Amniotic stem cell (primary cell): ENCODE measurements at places on chromosomes 11 and 22.

DNA sequence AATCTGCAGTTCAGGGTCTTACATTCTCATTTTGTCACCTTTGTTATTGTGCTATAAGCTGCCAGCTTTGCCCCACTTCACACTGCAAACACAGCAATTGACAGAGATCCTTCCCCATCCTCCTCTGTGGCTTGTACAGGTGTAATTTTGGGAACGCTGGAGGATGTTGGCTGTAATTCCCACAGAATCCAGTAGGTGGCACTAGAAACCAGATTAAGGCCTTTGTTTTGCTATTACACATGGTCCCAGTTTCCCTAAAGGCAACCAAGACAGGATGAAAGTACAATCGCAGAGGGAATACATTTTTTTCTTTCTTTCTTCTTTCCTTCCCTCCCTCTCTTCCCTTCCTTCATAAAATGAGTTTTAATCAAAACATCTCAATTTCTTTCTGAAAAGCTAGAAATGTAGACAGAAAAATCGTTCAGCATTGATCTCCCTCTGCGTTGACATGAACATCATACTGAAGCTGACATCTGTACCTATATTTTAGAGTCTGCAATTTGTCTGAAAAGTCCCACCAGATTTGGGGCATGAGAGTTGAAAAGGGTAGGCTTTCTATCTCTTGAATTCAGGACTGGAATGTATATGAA is 21.3 kb upstream of the NELL1 start:
- peak; percentile 0 for DNase-seq

DNA sequence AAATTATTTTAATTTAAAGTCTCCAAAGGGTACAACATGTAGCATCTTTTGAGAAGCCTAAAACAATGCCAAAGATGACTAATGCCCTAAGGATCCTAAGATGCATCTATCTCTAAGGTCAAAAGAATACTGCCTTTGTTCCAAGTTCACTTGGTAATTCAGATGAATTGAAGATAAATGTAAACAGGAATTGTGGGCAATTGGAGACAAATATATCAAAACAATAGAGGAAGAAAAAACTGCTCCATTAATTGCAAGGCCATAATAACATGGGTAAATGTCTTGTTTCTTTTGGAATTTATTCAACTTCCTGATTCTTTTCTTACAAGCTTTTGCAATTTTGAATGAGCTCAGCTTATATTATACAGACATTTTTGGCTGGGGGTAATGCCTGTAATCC is 338.6 kb downstream of the TTC28 start:
- no peak for DNase-seq

GRCh38 chr22:46929046-46929709 is 166.7 kb downstream of the TBC1D22A start:
- no peak for DNase-seq

DNA sequence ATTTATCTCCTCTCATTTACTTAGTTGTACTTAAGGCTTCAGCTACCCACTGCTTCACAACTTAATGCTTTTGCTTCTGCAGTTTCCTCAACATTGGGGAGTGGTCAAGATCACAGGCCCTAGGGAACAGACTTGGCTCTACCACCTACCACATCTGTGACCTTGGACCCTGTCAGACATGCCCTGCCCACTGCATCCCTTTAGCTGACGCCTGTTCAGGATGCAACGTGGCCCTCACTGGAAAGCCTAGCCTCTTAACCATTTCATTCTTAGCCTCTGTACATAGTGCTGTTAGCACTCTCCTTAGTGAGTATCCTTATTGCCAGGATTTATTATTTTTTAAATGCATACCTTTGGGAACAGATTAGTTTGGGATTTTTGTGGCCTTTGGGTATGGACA is 34.4 kb downstream of the TNRC6B start:
- no peak for DNase-seq

DNA sequence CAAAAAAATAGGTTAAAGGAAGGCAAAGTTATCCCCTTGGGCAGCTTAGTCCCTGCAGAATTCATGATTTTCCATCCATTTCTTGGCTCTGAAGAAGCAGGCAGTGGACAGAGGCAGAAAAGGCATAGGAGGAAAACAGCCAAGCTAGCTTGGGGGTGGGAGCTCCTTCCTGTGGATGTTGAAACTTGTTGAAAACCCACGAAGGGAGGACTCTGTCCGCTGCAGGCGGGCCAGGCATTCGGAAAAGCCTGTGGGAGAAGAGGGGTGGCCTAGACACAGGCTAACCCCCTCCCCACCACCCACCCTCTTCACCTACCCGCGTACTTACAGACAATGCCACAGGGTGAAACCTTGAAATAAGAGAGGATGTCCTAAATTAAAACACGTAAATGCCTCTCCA is 72.1 kb downstream of the C22orf31 start:
- no peak for DNase-seq

DNA sequence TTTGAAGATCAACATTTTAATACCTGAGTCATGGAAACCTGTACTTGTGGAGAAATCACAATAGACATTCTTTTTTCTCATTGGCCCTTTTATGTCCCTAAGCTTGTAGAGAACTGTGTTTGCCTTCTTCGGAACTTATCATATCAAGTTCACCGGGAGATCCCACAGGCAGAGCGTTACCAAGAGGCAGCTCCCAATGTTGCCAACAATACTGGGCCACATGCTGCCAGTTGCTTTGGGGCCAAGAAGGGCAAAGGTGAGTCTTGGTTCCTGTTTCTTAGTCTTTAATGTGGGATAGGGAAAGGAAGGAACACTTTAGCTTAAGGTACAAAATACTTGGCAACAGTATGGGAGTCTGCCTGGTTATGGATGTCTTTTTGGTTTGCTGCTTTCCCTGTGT is 44.2 kb downstream of the CTNND1 start:
- no peak for DNase-seq

DNA sequence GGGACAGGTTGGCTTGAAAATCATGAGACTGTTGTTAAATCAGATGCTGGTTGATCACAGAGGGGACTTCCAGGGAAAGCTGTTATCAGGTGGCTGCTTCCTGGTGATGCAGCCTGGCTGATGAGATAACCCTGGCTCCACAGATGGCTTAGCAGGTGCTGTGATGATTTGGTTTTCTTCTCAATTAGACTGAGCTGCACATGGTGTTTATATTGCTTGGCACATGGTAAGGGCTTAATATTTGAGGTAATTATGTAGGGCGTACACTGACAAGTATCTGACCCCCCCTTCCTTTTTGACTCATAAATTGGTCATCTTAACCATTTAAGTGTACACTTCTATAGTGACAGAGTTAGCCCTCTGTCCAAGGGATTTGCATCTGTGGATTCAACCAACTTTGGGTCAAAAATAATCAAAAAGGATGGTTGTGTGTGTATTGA is 7.0 kb downstream of the RPS3 start:
- DNase-seq = no peak

DNA sequence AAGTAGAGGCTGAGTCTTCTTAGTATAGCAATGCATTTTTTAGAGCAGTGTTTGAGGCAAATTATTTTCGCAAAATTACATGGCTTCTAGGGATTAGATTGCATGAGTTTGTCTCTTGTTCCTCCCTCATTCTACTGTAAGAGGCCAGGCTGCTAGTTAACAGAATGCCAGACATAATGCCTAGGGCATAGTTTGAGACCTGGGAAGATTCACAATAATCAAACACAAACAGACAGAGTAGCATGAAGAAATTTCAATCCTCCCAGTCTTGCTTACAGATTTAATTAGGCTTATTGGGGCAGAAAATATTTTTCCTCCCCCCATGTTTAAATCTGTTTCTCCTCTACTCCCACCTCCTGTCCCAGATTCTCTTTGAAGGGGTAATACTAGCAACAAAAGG is 48.3 kb downstream of the ARHGEF12 start:
- DNase-seq = no peak

DNA sequence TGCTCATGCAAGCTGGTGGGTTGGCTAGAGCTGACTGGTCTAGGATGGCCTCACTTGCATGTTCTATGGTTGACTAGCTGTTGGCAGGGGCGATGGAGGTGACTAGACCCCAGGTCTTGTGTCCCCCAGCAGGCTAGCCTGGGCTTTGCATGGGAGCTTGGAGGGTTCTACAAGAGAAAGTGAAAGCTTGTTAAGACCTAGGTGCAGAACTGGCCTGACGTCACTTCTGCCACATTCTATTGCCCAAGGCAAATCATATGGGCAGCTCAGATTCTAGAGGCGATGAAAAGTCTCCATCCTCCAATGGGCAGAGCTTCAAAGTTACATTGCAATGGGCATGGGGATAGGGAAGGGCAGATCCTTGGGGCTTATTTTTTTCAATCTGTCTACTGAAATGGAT is 170.9 kb downstream of the MIAT start:
- no peak for DNase-seq

DNA sequence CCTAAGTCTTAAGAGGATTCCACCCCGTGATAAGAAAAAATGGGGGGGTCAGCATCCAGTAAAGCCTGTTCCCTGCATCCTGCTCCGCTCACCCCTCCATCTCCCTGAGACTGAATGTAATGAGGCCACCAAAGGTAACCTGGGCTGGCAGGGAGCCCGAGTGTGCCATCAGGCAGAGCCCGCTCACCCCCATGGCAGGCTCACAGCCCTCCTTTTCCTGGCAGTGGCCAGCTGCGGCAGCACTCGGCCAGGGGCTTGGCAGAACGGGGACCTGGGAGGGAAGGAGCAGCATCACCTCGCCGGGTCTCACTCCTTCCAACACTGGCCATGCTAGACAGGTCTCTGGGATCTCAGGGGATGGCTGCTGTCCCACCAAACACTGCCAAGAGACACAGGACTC is 64.4 kb downstream of the PRDM11 start:
- no peak for DNase-seq

DNA sequence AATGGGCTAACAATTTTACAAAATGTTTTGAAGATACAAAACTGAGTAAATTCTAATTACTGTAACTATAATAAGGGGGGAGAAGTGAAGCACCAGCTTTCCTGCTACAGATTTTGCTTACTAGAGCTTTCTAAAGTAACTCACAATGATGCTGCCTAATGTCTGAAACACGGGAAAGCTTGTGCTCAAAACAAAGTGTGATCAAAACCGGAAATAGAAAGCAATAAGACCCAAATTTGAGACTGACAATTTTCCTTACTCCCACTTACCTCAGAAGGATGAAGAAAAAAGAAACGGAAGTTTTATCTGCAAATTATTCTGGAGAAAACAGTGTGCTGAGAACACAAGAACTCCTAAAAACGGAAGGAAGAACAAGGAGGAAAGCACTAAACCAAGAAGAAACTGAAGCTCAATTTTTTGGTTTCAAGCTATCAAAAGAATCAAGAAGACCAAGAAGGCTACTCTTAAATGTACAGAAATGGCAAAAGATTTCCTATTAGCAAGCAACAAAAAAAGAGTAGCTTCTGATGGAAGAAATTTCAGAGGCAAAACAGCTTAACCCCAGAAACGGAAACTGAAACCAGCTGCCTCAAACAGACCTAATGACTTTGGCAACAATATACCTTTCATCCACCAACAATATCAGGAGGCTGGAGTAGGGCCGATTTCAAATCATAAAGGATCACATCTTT is 33.4 kb downstream of the AMBRA1 start:
- DNase-seq = no peak

DNA sequence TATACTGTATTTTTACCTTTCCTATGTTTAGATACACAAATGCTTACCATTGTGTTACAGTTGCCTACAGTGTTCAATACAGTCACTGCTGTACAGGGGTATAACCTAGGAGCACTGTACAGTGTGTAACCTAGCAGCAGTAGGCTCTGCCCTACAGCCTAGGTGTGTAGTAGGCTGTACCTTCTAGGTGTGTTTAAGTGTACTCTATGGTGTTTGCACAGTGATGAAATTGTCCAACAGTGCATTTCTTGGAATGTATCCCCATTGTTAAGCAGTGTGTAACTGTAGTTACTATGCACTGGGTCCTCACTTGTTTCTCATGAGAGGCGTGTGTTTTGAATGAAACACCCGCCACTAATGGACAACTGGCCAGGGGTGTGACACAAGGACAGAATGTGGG is 269.0 kb downstream of the OPCML start:
- DNase-seq = no peak

GRCh38 chr11:34546511-34547209 is 33.1 kb upstream of the ELF5 start:
- no peak for DNase-seq

DNA sequence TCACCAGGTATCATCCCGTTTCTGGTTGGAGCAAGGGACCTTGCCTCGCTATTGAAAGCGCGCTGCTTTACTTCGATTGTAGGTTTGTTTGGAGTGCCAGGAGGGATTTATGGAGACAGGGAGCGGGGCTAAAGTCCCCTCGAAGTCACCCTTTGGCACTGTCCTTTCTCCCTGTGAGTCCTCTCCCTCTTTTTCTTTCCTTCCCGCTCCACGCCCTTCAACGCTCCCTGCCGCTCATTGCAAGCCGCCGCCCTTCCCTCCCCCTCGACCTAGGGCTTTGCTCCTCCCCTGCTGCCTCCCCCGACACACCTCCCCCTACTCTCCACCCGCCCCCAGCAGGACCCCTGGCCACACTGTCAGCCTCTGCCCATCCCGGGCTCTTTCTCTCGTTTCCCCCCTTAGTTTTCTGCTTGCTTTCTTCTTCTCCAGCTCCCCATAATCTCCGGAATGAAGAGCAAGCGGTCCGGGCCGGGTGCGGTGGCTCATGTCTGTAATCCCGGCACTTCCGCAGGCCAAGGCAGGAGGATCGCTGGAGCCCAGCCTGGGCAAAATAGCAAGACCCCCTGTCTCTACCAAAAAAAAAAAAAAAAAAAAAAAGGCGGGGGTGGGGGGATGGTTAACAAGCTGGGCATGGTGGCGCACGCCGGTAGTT is 41.0 kb downstream of the AHNAK start:
- DNase-seq = no peak

DNA sequence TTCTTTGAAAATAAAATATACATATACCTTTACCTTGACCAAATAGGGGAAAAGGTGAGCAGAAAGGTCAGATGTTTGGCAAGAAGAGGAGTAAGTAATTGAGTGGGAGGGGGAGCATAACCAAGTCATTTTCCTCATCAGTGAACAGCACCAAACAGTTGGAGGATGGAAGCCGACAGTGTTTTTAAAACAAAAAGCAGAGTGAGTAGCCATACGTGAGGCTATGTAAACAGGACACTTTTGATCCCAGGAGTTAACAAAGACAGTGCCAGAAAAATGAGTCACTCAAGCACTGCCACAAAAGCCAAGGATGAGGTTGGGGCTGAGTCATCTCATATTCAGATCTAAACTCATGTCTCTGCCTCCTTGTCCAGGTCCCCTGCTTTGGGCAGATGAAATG is 734.7 kb downstream of the KCNA4 start:
- DNase-seq = peak; percentile 75

DNA sequence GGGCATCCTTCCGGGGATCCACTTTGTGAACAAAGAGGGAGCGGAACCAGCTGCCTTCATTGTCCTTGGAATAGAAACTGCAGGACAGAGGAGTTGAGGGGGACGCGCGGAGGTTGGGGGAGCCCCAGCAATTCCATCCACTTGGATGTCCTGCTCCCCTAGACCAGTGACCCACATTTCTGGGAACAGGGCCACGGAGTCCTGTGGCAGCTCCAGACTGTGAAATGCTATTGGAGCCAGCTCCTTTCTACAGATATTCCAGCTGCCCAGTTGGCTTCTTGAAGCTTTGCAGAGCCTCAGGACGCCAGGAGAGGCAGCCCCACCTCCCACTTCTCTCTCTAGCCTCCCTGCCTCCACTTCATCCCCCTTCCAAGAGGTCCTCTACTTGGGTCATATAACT is 10.5 kb downstream of the NIPSNAP1 start:
- DNase-seq = no peak
